ENCODE measurements at places on chromosomes 2 and 18.
A peak's percentile ranks its signal among the peaks of the same experiment; 100 is the strongest.

DNA sequence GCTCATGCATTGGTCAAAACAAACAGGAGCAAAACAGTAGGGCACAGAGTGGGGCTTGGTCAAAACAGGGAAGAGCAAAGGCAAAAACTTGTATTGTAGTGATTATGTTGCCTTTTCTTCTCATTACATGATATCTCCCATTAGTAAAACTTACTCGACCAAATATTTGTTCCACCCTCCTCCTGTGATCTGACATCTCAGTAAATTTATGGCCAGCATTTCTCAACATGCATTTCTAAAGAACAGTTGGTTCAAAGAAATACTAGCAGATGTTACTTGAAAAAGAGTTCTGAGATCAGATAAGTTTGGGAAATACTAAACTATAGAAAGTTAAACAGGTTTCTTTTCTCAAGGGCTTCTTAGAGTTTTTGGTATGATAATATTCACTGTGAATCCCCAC, 423.1 kb downstream of the FIGN start:
- no peak for DNase-seq

DNA sequence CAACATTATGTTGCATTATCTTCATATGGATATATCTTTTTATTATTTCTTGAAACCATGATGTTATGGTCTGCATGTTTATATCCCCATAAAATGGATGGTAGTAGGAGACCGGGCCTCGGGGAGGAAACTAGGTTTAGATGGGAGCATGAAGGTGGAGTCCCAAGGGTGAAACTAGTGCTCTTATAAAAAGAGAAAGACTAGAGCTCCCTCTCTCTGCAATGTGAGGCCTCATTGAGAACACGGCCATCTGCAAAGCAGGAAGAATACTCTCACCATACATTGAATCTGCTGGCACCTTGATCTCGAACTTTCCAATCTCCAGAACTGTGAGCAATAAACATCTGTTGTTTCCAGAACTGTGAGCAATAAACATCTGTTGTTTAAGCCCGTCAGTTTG, 64.0 kb downstream of the NXPH2 start:
- DNase-seq: no peak

DNA sequence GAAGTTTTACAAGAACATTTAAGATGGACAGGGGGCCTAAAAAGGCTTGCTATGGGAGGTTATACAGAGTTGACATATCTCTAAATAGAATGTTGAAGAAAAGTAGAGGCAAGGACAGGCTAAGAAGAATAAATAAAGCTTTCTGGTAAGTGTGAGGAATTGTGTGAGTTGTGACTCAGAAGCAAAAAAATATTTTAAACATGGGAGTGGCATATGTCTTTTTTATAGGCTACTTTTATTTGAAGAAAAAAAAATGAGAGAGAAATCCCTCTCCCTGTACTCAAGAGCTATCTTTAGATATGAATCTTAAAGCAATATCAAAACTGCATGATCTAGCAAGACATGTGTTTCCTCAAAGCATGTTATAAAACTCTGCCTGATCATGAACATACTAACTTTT, 41.1 kb downstream of the RAB3GAP1 start:
- no peak for DNase-seq

- no peak for DNase-seq
Observed at GRCh38 chr2:155190342-155190741, 491.8 kb downstream of the KCNJ3 start.

DNA sequence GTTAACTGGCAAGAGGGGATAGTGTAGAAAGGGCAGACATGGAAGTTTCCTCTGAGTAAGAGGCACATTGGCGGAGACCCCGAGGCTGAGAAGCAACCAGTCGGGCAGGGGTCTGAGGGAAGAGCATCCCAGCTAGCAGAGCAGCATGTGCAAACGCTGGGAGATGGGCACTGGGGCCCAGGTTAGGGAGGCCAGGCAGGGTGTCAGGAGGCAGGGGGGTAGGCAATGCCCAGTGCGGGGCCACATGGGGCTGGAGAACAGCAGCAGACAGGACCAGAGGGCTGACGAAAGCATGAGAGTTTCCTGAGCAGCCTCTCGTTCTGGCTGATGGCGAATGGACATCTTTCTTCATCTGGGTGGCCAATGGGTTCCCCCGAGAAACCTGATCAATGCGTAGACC, 88.2 kb downstream of the INPP5D start:
- DNase-seq: no peak

GRCh38 chr2:51813247-51813646, 781.3 kb upstream of the NRXN1 start:
- peak; percentile 16 for DNase-seq
